ENCODE measurements at places on chromosomes 16 and 17.

DNA sequence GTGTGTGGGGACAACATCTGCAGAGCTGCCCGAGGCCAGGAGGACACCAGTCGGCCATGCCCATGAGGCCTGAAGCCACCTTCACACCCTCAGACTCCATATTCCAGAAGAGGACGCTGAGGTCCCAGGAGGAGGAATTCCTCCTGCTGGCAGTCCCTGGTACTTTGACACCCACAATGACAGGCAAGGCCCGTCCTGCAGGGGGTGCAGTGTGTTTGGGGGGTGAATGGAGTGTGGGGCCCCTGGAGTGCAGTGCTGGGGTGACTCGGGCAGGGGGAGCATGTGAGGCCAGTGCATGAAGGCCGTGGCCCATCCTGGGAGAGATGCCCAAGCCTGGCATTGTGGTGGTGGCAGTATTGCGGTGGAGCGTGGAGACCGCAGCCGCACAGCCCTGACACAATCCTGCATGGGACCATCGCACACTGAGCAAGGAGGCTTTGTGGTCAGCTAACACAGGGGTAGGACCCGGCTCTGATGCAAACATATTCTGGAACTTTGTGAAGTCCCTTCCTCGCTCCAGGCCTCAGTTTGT lies 52.2 kb downstream of the ZDHHC7 start:
- DNase-seq = no peak

DNA sequence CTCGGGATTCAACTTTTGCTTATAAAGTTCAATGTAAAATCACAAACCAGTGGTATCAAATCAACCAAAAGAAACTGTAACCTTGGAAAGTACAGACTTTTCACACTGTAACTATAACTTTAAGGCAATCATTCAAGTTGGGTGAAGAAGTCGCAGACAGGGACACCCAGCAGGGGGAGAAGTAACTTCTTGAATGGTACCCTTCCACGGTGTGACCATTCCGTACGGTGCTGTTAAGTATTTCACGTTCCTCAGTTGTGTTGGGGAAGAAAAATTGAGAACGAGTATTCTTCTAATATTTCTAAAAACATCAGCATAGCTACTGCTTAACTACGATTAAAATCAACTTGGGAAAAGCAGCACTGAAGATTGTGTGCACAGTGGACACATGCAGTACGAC lies 55.8 kb downstream of the MYH10 start:
- DNase-seq = no peak

GRCh38 chr16:85507342-85507741 lies 105.8 kb upstream of the GSE1 start:
- DNase-seq = no peak

- DNase-seq = no peak
Measured at GRCh38 chr17:57357392-57357784, 101.1 kb downstream of the MSI2 start.

DNA sequence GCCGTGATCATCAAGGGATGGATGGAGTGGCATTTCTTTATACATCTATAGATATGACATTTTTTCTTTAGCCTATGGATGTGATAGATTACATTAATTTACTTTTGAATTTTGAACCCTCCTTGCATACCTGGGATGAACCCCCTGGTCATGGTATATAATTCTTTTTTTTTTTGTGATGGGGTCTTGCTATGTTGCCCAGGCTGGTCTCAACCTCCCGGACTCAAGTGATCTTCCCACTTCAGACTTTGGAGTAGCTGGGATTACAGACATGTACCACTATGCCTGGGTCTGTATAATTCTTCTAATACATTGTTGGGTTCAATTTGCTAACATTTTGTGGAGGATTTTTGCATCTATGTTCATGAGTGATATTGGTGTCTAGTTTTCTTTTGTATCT lies 1.7 kb upstream of the TNS4 start:
- no peak for DNase-seq

DNA sequence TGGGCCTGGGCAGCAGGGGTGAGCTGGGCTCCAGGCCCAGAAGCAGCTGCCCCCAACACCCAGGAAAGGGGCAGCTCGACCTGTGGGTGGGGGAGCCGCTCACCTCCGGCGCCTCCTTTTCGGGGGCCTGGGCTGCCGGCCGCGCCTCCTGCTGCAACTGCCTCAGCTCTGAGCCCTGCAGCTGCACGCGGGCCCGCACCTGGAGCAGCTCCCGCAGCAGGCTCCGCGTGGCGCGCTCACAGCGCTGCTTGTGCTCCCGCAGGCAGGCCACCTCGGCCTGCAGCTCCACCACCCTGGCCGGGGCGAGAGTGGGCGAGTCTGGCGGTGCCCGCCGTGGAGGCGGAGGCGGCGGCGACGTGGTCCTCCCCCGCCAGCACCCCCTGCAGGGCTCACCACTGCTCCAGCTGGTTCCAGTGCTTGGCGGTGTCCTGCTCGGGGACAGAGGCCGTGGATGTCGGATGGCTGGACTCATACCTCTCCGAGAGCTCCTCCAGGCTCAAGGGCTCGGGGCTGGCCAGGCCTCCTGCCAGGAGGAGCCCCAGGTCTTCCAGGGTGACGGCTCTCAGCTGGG lies 868 bp downstream of the CCDC154 start:
- DNase-seq = no peak

- peak; percentile 93 for DNase-seq
Measured at GRCh38 chr16:72787514-72788268, 260.2 kb downstream of the ZFHX3 start.

GRCh38 chr17:48270899-48271298 lies 159.1 kb downstream of the SKAP1 start:
- DNase-seq = no peak

- no peak for DNase-seq
Measured at GRCh38 chr16:8928467-8928957, 35.2 kb downstream of the USP7 start.

DNA sequence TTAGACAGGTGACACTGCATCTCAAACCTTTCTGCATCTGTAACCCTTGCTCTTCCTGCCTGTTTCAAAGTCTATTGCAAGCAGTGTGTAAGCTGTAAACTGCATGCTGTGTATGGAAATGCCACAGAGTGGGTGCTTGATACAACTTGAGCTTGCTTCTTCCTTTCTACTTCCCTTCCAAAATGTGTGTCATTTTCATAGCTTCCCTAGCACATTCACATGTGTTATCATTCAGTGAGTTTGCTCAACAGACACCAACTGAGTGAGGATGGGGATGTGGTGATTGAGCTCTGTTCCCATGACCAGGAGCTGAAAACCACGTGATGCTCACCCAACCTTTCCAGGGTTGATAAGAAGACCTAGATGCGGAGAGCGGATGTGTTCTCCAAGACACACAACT lies 111.1 kb downstream of the VAT1L start:
- no peak for DNase-seq

- DNase-seq = no peak
Measured at GRCh38 chr16:56841659-56842058, 23.3 kb upstream of the SLC12A3 start.

DNA sequence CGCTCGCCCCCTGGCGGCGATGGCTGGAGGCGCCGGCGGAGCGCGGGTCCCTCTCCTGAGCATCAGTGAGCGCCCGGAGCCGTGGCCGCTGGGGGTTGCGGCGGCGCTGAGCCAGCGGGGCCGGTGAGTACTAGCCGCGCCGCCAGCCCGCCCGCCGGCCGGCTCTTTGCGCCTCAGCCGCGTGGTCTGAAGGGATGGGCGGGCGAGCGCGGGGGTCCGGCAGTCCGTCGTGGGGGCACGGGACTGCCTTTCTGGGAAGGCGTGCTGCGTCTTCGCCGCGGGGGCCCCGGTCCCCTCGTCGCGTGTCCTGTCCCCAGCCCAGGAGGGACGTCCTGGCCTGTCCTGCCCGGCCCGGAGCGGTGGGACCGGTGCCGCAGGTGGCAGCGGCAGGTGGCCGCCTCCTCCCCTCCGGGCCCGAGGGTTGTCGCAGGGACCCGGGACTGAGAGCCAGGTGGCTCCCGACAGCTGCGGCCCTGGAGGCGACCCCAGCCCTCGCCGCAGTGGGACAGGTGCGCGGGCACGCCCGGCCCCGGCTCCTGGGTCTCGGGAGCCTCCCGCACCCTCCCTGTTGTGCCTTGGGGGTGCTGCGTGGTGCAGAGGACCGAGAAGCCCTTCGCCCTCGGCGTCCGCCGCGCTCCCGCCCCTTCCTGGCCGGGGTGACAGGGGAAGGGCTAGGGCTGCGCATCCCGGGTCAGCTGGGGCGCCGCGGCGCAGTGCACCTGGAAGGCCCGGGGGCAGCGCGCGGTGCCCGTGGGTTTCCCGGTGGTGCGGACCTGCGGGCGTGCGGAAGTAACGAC lies at the start of gene SPECC1:
Gene SPECC1 (plus strand): TSS at position 58 of the 797 bp plus-strand sequence. CDS start 87,293 bp downstream, outside the sequence.
- DNase-seq = no peak

- peak; percentile 80 for DNase-seq
Measured at GRCh38 chr17:13746404-13746803, 144.7 kb upstream of the HS3ST3A1 start.

GRCh38 chr17:44804302-44805089 lies 25.6 kb downstream of the GJC1 start:
- DNase-seq = no peak

DNA sequence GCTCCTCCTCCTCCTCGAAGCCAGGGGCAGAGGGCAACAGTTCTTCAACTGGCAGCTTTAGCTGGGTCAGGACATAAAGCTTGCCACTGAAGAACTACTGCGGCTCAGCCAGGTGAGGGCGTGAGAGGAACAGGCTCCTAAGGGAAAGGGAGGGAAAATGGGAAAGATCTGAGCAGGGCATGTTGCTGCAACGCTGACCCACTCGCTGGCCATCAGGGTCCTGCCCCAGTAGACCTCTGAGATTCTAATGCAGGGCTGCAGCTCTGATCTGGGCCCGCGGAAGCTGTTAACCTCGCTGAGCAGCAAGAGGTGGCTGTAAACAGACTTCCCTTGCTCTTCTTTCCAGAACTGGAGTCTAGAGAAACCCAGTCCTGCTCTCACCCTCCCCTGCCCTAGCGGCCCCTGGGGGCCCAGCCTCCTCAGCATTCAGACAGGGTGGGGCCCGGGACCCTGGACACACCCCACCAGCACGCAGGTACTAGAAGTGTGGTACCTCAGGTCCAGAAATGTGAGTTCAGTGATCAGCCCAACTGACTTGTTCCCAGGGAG lies 3.8 kb upstream of the TLCD2 start:
- DNase-seq = no peak

GRCh38 chr17:39171933-39172332 lies 6.0 kb upstream of the ARL5C start:
- DNase-seq = no peak

- DNase-seq = no peak
Measured at GRCh38 chr17:47305302-47305923, 18.3 kb upstream of the EFCAB13 start.

GRCh38 chr16:66580605-66581209 lies 1.4 kb downstream of the CMTM2 start:
- peak; percentile 34 for DNase-seq

DNA sequence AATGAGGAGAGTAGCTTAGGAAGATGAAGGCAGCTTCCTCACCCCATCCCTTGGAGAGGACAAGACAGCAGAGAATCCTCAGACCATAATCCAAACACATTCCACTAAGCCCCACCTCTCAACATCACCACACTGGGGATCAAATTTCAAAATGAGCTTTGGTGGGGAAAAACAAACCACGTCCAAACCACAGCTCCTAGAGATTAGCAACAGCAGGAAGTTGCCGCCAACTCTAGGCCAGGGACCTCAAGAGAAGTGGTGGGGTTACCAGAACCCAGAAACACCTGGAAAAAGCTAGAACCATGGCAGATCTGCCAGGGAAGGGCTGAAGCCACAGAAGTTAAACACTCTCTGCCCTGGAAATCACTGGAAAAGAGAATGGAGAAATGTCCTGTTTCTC lies 571.6 kb downstream of the HS3ST4 start:
- no peak for DNase-seq

GRCh38 chr17:55549140-55549539 lies 37.9 kb upstream of the SMIM36 start:
- DNase-seq = no peak

DNA sequence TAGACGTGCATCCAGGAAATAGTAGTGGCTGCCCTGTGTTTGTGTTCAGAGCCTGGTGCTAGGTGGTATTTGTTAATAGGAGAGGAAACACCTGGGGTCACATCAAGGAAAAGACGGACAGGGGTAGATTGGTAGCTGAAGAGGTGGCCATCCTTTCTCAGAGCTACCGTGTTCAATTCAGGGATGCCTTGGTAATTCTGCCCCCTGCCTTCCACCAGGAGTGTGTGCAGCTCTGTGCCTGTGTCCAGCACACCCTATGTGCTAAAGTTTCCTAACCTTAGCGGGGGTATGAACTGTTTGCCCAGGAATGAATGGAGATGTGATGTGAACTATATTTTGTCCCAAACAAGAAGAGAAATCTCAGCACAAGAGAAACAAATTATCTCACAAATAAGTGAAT lies 174.1 kb upstream of the MPHOSPH6 start:
- peak; percentile 79 for DNase-seq

GRCh38 chr17:1787301-1787902 lies 25.5 kb downstream of the SERPINF1 start:
- DNase-seq = no peak

DNA sequence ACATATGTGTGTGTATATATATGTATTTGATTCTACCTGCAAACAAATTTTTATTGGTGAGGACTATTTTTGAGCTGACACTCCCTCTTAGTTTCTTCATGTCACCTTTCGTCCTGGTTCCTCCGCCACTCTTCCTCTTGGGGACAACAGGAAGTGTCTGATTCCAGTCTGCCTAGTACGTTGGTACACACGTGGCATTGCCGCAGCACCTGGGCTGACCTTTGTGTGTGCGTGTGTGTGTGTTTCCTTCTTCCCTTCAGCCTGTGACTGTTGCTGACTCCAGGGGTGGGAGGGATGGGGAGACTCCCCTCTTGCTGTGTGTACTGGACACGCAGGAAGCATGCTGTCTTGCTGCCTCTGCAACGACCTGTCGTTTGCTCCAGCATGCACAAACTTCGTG lies 29.4 kb upstream of the CACNG5 start:
- DNase-seq = no peak

DNA sequence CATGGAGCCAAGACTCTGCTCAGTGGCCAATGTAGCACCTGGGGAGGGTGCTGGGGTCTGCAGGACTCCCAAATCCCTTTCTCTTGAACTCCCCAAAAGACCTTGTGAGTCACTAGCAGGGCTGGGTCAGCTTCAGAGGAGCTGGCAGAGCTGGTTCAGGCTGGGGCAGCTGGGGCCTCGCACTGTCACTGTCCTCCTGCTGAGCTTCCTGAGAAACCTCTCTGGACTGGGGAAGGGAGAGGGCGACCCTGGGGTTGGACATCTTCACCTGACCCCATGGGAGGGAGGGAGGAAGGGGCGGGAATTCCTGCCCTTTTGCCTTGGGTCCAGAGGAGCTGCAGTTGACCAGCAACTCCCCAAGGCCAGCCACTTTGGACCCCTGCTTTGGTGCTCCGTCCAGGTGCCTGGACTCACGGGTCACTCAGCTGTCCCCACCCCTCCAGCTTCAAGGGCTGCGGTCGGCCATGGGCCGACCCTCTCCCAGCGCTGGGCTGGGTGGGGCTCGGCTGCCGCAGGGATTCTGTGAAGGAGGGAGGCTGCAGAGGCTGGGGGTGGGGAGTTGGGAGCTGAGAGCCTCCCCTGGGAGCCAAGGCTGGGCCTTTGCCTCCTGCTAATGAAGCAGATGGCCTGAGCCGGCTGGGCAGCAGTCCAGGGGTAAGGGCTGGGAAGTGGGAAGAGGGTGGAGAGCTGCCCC lies 9.2 kb downstream of the FMNL1 start:
- DNase-seq = no peak

Measured in esophagus muscularis mucosa (tissue), 4 donors.